ENCODE measurements at places on chromosomes 2 and 18. TPM values are rescaled to one million over a fixed set of nuclear protein-coding genes. Genes with fewer than 3 reads are reported as not detected.

DNA sequence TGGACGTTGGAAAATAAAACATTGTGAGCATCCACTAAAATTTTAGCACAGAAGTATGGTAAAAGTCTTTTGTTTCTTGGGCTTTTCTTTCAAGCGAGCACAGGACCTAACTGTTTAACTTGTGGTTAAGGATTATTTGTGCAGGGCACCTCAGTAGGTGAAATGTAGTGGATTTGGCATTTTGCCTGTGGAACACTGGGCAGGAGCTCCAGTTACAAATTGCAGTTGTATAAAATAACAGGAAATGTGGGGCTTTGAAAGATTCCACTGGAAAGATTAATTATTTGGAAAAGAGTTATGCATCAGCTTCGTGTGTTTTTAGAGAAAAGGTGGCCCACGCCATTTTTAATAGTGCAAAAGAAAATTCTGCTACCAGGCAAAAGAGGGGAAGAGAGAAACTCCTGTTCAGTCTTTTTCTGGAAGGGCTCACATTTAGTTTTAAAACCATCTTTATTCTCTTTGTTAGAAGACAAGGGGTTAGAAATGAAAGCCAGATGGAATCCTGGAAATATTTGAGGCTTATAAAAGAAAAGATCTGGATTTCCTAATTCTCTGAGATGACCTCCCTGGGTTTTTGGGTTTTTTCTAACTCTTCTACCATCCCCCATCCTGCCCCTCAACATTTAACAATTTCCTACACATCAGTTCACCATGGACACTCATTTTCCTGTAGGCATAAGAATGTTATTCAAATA is 144.3 kb upstream of the SERTAD2 start:
- H3K4me1 ChIP-seq, result no peaks in the 10 kb centered on the region
- H3K36me3 ChIP-seq, result no peaks in the 10 kb centered on the region
- peaks cover 15% of the 10 kb centered on the region for H3K27me3 ChIP-seq
- H3K27ac ChIP-seq, result no peak overlapping the region
- H3K4me3 ChIP-seq, result no peak overlapping the region

CCL20 gene
- total RNA-seq, result not detected

ITPRIPL1 gene
- total RNA-seq, result 43.5 TPM

CERKL gene
- total RNA-seq, result not detected

DNA sequence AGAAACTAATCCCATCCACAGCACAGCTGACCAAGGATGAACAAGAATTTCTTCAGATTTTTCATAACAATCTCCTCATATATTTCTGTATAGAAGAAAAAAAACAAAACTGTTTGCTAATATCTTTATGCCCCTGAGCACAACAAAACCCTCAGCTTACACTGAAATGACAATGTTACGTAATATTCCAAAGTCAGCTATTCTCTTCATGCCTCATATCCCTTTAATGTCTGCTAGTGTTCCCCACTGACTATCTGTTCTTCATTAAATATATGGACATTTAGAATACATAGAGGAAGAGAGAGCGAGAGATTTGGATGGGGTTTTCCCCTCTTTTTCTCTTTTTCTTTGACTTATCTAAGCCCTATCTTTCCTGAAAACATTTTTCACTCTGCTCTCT is 87.9 kb upstream of the GULP1 start:
- no peaks in the 10 kb centered on the region for H3K27me3 ChIP-seq
- H3K4me3 ChIP-seq, result no peak overlapping the region
- no peaks in the 10 kb centered on the region for H3K4me1 ChIP-seq
- H3K36me3 ChIP-seq, result no peaks in the 10 kb centered on the region
- H3K27ac ChIP-seq, result no peak overlapping the region
- no peak for DNase-seq

DNA sequence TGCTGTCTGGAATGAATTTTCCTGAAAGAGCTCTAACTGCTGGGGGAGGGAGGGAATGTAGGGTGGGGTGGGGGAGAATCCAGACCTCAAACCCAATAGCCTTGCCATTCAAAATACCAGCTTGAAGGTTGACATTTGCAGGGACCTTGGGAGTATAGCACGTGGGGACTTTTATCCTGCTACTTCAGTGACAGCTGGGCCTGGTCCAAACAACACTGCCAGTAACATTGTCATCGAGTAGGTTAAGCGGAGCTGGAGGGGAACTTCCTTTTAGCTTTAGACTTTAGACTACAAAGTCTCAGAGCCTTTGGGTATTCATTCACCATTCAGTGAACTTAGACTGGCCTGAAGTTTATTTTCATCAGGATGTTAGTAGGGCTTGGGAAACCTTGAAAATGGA is 248.7 kb downstream of the MEIS1 start:
- H3K27me3 ChIP-seq, result no peaks in the 10 kb centered on the region
- no peaks in the 10 kb centered on the region for H3K36me3 ChIP-seq
- no peak for DNase-seq
- H3K27ac ChIP-seq, result no peak overlapping the region

- H3K36me3 ChIP-seq, result no peaks in the 10 kb centered on the region
- no peak for DNase-seq
- no peaks in the 10 kb centered on the region for H3K4me1 ChIP-seq
- no peaks in the 10 kb centered on the region for H3K27me3 ChIP-seq
Observed at GRCh38 chr2:120849278-120849677, 113.6 kb downstream of the GLI2 start.

DNA sequence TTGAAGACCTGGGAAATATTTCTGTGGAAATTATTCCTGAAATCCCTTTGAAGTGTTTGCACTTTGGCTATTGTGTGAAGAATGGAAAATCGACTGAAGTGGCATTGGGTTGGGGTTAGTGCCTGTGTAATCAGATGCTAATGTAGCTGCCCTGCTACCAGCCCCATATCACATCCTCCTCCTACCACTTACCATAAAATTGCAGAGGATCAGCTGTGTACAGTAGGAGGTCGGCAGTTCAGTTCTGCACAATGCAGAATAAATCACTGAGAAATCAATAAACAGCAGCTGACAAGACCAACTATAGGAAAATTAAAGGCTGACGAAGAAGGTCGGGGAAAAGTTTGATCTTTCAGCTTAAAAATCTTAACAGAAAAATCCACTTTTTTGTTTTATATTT is 440.9 kb downstream of the PTPRM start:
- H3K36me3 ChIP-seq, result no peaks in the 10 kb centered on the region
- DNase-seq, result no peak
- no peak overlapping the region for H3K27ac ChIP-seq
- no peaks in the 10 kb centered on the region for H3K4me1 ChIP-seq
- no peaks in the 10 kb centered on the region for H3K27me3 ChIP-seq
